ENCODE measurements at places on chromosomes 2 and 18.
A peak's percentile ranks its signal among the peaks of the same experiment; 100 is the strongest.

GRCh38 chr18:23964282-23965238 lies 50.0 kb upstream of the TTC39C start:
- no peak for DNase-seq

DNA sequence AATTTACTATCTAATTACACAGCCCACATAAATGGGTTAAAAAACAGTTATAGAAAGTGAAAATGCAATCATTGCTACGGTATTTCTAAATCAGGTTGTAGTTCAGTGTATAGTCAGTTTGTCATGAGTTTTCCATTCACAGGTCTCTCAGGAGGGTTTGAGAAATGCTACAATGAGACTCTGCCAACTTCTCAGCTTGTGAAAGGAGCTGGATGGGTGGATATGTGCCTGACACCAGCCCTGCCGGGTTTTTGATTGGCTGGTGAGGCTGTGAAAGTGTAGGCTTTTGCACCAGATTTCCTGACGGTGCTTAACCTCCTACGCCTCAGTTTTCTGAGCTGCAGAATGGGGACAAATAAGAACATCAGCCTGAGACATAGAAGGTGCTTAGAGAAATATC lies 102.6 kb upstream of the SMIM21 start:
- DNase-seq = no peak

GRCh38 chr2:174083843-174084458 lies 118.8 kb upstream of the SP3 start:
- DNase-seq = no peak

GRCh38 chr2:37156071-37156856 lies 516 bp downstream of the EIF2AK2 start:
- DNase-seq = peak; percentile 45

GRCh38 chr2:201258666-201259615 lies 1.4 kb upstream of the CASP8 start:
- no peak for DNase-seq

- DNase-seq = no peak
Observed at GRCh38 chr2:33765122-33765521, 166.0 kb upstream of the FAM98A start.

DNA sequence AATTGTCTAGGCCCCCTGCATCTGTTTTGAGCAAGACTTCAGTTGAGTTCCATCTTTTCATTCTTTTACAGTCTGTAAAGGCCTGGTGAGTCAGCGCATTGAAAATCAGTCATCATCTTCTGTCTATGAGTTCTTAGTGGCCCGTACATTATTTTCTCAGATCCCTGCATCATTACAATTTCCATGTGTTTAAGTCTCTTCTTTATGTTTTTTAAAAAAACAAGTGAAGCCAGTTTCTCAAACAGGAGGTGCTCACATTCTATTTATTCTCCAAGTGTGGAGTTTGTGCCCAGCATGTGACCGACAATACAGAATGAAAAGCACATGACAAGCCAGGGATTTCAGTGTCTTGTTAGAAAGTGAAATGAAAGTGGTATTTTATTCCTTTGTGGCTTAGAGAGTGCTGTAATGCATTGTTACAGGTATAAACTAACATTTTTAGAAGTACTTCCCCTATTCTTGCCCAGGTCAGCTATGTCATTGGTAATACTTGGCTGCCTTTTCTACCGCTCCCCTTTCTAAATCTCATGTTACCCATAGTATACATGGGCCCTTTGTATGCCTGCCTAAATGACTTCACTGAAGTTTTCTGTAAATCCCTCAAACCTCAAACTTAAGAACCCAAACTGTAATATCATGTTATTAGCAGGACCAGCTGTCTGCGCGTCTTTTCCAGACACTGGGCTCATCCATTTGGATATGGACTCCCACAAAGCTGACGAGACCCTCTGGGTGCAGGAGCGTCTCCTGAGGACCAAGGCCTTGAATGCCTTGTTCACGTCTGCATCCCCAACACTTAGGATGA lies 67.6 kb downstream of the FEZ2 start:
- no peak for DNase-seq

DNA sequence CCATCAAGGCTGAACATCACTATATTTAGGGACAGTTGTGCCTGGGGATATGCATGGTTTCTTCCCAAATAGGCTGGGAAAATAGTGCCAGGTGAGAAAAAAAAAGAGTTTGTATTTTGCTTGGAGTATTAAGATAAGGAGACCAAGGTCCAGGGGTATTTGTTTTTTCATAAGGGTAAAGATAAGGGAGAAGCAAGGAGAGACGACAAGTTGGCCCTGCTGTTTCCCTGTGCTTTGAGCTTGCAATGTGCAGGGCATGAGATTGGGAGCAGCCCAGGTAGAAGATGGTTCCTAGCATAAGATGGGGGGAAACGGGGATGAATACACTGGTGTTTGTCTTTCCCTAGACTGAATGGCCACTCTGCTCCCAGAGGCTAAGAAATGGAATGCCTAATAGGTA lies 8.8 kb upstream of the GPR39 start:
- no peak for DNase-seq

DNA sequence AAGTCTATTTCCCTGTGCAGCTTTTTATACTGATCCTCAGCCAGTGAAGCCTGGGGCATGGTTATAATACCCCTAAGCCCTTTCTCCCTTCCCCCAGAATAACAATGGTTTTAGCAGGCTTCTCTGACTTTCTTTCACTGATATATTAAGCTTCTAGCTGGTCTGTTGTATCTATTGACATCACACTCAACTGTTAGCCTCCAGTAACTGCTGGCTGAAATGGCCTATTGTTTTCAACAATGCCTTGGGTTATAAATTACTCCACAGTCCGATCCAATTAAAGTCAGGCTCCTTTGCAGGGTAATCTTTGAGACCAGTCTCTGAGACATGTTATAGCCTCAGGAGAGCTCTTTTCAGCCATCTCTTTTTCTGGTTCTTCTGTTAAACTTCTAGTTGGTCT lies 2.9 kb upstream of the SLC9A4 start:
- no peak for DNase-seq

GRCh38 chr2:220166616-220167015 lies 539.2 kb downstream of the SLC4A3 start:
- no peak for DNase-seq

DNA sequence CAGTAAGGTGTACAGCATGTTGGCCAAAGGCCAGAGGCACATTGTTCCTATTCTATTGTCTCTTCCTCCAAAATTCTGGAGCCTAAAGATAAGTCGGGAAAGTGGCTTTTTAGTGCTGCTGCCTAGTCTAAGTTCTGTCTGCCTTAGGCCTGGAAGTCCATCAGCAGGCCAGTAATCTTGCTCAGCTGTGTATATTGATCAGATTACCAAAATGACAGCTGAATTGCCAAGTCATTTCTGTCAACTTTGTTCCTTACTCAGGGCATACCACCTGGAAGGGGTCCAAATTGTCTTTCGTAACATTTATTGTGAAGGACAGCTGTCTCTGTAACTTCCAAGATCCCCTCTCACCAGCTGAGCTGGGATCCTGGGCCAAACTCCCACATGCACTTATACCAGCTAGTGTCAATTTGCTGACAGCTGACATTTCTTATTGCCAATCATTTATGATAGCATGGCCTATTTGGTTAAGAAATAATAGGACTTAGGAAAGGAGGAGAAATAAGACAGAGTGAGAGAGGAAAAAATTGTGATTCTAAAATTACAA lies 116.8 kb upstream of the FSHR start:
- no peak for DNase-seq

DNA sequence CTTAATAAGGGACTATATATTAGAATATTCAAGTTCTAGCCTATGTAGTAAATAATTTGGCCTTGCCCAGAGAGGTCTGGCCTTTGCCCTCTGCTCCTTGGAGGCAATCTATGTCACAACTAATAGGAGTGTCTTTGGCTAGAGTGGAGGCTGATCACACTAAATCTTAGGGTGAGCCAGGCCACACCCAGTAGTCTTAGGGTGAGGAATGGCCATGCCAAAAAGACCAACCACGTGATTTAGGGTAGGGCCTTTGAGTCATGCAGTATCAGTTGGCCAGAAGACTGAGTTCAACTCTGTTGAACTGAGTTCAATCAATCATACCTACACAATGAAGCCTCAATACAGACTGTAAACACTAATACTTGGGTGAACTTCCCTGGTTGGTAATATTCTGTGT lies 26.0 kb upstream of the FLACC1 start:
- no peak for DNase-seq

DNA sequence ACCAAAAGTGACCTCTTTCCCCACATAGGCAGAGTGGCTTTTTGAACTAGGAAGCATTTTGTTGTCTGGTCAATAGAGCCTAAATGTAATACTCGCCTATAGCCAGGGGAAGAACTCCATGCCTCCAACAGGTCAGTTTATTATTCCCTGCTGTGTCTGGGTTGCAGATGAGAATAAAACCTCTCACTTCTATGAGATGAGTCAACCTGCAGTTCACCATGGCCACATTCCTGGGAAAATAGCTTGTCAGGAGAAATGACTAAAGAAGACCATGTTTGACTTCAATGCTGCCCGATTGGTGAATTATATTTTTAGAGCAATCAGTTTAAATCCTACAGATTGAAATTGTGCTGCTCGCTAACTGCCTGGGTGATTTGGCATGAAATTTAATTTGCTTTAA lies 46.7 kb upstream of the LRRTM1 start:
- DNase-seq = no peak

DNA sequence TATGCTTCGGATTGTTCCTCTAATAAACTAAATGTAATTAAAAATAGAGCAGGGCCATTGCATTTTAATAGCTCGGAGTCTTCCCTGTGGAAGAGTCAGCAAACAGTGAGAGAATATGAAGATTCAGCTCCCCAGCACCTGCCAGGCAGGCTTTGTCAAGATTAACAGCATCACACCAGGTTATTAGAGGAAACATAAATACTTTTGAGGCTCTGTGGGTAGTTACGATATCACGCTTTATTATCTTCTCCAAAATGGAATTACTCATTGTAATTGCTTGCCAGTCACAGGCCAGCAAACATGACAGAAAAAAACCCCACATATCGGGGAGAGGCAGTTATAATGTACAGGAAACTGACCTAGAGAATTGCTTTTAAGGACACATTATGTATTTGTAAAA lies 303.9 kb downstream of the CPS1 start:
- DNase-seq = no peak

DNA sequence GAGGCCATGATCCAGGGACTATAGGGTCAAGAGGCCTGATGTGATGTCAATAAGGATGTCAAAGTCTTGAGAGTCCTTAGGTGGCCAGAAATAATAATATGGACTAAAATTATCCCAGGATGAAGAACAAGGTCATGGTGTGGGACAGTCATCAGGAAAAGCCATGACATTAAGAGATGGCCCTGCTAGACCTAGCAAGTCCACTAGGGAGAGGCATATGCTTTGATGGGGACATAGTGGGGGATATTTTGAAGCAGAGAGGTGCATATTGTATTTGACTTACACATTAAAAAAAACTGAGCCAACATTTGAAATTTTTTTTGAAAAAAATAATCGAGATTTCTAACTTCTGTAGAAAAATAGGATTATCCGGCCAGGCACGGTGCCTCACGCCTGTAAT lies 53.3 kb upstream of the CXCR4 start:
- no peak for DNase-seq

- no peak for DNase-seq
Observed at GRCh38 chr2:189982780-189983394, 79.6 kb downstream of the MSTN start.

DNA sequence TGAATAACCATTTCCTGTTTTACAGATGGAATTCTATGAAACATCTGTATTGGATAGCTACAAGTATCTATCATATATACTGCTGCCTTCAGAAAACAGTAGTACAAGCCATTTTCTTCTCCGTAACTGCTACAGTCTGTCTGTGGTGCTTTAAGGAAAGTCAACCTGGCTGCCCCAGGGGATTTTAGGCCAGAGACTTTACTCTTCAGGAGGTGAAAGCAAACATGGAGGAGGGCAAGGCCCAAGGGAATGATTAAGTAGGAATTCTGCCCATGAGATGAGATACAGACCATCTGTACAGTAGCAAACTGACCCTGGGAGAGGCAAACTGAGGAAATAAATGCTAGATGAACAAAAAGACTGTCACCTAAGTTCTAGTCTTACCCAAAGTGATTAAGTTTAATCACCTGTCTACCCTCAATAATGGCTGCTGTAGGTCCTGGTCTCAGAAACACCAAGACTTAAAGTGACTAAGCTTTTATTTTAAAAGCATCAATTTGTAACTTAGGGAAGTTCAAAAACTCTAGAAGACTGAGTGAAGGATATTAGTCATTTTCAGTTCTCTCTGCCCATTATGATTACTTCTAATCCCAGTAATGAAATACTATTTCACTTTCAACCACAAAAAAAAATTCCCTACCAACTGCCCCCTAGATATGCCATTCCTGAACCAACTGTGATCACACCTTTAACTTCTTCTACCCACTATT lies 14.8 kb downstream of the MBD2 start:
- DNase-seq = no peak

DNA sequence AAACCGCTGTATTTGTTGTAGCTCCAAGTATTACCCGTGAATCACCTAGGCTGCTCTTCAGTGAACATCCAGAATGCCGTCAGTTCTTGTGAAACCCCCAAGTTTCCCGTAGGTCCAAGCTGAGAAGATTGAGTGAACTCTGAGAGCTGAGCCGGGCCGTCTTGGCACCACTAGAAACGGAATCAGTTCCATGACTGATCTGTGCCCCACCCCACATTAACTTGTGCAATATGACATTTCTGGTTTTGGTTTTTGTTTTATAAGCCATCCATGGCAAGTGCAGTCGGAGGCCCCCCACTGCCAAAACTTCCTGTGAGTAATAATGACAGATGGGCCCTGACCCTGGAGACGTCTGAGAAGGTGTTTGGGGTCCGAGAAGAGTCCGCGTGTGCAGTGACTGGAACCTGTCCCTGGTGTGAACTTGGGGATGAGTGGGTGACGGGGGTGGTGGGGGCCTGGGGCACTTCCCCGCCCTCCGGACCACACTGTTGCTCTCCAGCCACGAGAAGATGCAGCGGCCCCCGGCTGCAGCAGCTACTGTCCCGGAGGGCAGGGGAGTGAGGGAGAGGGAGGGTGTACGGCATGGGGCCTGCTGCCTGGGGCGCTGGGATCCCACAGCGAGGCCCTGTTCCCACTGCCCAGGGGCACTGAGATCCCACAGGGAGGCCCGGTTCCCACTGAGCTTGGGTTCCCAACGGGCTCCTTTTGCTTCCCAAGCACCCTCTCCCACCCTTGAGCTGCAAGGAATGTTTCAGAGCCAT lies 26.5 kb downstream of the NFATC1 start:
- DNase-seq = no peak

DNA sequence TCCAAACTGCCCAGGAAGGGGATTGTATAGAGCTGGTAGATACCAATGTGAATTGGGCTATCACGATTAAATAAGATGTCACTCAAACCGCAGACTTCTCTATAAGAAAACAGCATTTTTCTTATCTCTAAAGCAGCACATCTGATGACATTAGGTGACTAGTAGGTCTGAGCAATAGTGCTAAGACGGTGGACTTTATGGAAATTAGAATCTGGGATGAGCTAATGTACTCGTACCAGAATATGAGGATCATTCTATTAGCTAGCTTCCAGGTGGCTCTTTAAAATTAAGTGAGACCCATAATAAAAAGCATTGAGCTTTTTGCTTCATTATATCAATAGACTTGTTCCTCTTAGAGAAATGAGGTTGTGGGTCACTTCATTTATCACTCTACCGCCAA lies 130.0 kb upstream of the MC4R start:
- no peak for DNase-seq

DNA sequence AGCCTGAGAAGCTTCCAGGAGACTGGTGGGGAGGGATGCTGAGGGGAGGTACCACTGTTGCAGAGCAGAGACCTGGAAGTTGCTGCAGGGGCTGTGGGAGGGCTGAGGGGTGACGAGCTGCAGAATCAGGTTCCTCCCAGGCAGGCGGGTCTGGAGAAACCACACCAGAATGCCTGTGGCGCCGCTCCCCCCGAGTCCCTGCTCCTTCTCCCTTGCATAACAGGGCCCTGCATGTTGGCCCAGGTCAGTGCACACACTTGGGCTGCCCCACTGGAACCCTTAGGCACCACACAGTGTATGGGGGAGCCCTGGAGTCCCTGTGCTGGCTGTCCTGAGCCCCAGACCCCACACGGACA lies 60.4 kb downstream of the ARL4C start:
- no peak for DNase-seq

All from DMS79 treated with DMSO at 0.1 percent for 48 hours (cell line).